ENCODE measurements at places on chromosomes 1 and 21.

DNA sequence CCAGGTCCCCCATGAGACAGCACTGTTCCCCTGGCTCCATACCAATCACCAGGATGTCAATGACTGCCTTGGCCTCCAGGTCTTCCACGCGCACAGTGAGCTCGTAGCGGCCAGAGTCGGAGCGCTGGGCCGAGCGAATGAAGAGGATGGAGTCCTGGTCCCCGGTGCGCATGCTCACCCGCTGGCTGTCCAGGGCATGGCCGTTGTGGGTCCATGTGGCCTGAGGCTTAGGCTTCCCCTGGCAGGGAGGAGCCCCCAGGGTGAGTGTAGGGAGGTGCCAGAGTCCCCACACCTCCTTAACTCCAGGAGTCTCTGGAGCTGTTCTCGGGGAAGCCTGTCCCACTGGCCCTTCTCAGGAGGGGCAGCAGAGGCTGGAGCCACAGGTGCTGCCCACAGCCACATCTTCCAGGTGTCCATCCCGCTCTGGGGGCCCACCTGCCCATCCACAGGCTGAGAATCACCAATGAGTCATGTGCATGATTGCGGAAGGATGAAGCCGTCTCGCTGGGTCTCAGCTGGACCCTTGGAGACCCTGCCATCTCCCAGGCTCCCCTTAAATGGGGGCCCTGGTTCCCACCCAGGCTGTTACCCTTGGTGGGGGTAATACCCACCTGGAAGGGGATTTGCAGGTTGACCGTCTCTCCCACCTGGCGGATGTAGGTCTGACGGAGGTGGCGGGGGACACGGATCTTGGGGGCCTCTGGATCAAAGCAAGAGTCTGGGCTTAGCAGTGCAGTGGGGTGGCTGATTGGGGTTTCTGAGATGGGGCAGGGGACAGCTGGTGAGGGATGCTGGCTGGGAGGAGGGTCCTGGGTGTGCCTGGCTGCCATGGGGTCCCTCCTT lies 4.1 kb downstream of the MYBPH start:
- no peak for DNase-seq

GRCh38 chr1:9606948-9607347 lies 18.2 kb downstream of the TMEM201 start:
- no peak for DNase-seq

DNA sequence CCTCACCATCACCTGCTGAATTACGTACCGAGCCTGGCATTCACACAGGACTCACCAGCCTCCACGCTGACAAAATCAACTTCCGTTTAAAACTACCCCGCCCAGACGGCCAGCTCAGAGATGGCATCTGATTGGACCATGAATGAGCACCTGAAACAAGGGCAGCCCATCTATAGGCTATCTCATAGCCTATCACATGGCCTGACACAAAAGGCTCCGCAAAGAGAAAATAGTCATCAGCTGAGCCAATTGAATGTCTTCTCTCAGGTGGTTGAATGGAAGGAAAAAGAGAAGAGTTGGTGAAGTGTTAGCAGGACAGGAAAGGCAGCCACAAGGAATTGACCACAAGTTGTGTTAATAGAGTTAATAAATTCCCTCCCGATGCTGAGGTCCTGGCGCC lies 50.6 kb upstream of the ZC3H12A start:
- no peak for DNase-seq

DNA sequence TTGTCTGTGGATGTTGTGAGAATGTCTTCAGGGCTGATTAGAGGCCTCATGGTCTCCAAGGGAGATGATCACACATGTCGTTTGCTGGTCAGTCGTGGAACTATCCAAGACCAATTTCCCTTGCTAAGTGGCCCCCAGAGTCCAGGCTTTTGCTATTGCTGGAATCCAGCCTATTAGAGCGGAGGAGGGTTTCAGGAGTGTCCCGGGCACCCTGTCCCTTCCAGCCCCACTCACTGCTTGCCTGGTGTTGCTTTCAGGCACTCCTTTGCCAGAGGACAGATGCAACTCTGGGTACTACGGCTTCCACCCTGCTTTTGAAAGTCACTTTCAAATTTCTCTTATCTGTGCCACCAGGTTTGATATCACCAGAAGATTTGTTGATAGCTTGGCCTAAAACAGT lies 149.1 kb downstream of the NOS1AP start:
- DNase-seq, result no peak

DNA sequence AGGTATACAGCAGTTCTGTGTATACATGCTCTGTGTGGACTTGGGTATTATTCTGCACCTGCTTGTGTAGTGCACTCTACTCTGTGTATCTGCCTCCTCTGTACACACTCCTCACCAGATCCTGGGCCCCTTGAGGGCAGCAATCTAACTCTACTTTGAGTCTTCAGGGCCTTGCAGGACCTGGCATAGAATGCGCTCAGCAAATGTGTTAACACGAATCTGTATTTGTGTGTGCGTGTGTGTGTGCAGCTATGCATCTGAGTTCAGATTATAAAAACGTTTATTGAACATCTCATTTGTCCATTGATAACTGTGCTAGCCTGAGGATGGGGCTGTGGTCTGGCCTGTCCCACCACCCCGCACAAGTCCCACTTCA lies 3.9 kb upstream of the MEF2D start:
- no peak for DNase-seq

DNA sequence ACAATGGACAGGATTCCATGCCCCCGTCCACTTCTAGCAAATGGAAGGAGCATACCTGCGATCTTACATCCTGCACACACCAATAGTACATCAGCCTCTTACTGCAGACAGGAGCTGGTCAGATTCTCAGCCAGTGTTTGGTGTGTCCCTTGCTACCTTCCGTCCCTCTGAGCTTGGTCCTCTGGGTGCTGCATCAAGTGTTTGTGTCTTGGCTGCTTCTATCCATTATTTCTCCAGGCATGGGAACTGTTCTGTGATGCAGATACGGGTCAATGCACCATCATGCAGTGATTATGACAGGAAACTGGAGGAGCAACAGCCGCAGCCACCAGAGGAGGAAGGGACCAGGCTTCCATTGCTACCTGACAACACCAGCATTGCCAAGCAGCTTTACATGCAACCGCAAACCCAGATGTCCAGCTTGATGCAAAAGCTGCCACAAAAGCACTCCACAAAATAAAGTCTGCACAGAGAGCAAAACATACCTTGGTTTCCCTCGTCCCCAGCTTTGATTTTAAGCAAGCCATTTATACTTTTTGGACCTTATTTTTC lies 21.9 kb upstream of the OVAAL start:
- no peak for DNase-seq

DNA sequence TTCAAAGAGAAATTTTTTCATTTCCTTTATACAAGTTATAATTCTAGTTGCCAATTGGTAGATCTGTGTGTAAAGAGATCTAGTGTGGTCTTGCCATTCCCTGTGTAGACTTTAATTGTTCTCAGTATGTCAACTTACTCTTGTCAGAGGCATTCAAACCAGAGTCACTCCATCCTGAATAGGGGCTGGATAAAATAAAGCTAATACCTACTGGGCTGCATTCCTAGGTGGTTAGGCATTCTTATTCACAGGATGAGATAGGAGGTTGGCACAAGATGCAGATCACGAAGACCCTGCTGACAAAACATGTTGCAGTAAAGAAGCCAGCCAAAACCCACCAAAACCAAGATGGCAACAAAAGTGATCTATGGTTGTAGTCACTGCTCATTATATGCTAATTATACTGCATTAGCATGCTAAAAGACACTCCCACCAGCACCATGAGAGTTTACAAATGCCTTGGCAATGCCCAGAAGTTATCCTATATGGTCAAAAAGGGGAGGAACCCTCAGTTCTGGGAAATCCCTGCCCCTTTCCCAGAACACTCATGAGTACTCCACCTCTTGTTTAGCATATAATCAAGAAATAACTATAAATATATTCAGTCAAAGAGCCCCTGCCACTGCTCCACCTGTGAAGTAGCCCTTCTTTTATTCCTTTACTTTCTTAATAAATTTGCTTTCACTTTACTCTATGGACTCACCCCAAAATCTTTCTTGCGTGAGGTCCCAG lies 74.0 kb upstream of the ADAMTS5 start:
- DNase-seq, result no peak

DNA sequence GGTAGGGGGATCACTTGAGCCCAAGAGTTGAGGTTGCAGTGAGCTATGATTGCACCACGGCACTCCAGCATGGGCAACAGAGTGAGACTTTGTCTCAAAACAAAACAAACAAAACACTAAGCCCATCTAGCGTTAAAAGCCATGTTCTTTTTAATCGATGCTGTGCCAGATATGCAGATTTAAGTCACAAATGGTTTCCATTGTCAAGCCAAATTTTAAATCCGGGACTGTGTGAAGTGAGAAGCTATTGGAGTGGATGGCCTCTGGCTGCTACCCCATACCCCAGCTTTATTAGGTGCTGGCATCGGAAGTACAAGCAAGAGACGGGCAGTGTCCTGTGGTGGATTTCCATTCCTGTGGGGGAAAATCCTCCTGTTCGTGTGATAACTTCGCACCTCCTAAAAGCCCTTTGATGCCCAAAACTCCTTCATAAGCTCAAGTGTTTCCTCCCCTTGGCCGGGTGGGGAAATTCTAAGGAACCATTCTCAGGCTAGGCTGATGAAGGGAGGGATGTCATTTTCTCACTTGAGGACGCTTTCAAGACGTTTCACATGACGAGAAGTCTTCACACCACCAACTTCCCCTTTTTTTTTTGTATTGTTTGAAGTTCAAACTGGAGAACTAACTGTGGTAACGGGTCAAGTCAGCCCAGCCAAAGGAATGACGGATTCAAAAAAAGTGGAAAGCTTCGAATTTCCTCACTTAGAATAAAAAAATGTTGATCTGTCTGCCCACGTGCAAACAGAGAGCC lies 140.8 kb downstream of the KAZN start:
- no peak for DNase-seq

- DNase-seq, result no peak
Measured at GRCh38 chr1:248834343-248834940, 3.6 kb upstream of the ZNF672 start.

DNA sequence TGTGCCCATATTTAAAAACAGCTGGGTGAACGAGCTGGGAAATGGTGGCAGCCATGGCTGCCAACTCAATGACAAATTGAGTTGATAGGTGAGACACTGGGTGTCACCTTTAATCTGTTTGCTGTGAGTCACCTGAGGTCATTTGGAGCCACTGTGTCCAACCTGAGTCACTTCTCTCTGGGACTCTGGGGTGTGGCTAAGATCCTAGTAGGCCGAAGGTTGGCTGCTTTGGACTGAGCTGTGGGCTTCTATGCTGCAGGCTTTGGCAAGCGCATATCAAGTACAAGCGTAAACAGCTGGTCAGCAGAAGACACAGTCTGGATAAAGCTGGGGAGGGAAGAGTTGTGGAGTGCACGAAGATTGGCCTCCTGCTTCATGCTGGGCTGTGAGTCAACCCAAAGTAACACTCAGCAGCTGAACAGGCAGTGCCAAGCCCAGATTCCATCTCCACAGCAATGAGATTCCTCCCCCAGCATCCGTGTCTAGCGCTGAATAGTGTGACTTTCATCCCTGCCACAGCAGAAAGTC lies 24.0 kb downstream of the TEX35 start:
- DNase-seq, result no peak

GRCh38 chr1:173328961-173329360 lies 121.8 kb upstream of the TNFSF4 start:
- no peak for DNase-seq

GRCh38 chr1:87197156-87197555 lies 131.5 kb upstream of the LMO4 start:
- no peak for DNase-seq

DNA sequence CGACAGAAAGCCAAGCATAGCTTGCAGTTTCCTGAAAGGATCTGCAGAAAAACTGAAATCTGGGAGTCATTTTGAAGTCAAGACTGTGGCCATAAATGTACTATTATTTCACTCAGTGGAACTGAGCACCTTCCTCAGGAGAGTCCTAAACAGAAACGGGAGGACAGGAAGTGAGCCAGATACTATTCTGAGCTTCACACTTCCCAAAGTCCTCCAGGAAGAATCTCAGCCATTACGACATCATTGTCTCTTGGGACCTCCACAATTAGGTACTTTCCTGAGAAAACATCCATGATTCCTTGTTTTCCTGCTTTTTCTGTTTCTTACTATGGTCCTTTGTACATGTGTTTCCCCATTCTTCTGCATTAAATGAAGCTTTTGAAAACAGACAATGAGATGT lies 299.2 kb upstream of the USP25 start:
- DNase-seq, result no peak

- DNase-seq, result no peak
Measured at GRCh38 chr1:168134642-168135041, 2.1 kb downstream of the GPR161 start.

- no peak for DNase-seq
Measured at GRCh38 chr21:20451046-20451445, 547.2 kb upstream of the NCAM2 start.

- DNase-seq, result no peak
Measured at GRCh38 chr21:21952566-21952965, 954.4 kb downstream of the NCAM2 start.

DNA sequence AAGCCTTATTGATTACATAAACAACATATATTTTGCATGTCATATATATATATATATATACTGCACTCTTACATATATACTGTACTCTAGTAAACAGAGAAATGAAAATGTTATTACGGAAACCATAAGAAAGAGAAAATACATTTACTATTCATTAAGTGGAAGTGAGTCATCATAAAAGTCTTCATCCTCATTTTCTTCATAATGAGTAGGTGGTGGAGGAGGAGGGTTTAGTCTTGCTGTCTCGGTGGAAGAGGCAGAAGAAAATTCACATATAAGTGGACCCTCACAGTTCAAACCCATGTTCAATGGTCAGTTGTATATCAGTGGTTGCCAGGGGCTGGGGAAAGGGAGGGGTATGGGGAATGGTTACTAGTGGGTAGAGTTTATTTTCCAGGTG lies 8.0 kb upstream of the IFNLR1 start:
- no peak for DNase-seq

- no peak for DNase-seq
Measured at GRCh38 chr1:16981269-16981849, 939 bp upstream of the MFAP2 start.

GRCh38 chr1:77975386-77975785 lies 3.5 kb downstream of the FUBP1 start:
- DNase-seq, result no peak

DNA sequence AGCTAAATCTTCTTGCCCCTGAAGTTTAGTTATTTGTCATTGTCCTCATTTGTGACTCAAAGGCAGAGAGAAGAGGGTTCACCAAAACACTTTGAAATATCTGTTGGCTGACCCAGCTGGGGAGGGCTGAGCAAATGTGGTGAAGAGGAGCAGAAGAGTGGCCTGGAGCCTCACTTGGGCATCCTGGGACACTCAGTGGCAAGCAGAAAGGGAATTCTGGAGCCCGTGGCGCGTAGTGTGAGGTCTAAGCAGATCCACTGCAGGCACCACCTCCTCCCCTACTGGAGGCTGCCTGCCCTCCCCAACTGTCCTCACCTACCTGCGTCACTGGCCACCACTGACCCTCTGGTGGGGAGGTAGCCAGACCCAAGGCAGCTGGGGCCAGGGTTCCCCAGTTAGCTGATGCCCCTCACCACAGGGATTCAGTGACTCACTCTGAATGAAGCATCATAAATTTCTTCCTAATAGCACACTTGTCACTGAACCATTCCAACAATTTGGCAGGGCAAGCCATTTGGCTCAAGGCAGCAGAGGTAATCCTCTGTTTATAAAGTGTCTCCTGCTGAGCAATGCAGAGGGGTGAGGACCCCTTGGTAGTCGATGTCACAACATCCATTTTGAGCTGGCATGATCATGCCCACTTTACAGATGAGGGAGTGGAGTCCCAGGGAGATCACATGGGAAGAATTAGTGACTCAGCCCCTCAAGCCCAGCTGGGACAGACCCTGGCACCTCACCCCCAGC lies 80.3 kb downstream of the NENF start:
- no peak for DNase-seq

Data from stimulated activated CD8-positive, alpha-beta memory T cell treated with anti-CD3 and anti-CD28 coated beads, Interleukin-7, amount 100 ng/mL, for 24 hours (primary cell).